Activated T-helper 2 cell treated with anti-CD3 and anti-CD28 coated beads, Interferon-gamma antibody, Interleukin-2, Interleukin-4, amounts not matched to agents 10 μg/mL and 5 μg/mL and 100 μg/mL, durations not matched to agents 14 hours and 24 hours and 36 hours (primary cell): ENCODE measurements at places on chromosomes 4 and X.

GRCh38 chr4:125728568-125728967 lies 413.8 kb downstream of the FAT4 start:
- DNase-seq: no peak

DNA sequence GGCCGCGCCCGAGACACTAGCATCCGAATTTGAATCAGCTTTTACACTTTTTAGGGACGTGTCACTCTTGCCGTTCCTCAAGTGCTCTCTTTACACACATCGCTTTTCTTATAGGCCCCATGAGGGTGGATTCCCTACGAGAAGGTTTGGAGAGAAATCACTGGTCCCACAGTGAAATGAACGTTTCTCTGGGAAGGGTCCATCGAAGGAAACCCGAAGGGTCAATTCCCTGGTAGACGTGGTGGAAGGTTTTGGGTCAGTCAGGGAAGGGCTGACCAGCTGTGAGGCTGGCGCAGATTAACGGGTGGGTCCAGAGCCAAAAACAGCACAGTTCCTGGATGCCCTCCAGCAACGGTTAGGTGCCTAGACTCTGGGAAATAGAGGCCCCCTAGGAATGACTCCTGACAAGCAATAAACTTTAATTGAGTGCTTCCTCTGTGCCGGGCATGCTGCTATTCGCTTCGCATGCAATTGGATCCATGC lies 35.9 kb downstream of the ETDC start:
- no peak for DNase-seq

GRCh38 chr4:163523791-163524365 lies 29.4 kb downstream of the TMA16 start:
- no peak for DNase-seq

DNA sequence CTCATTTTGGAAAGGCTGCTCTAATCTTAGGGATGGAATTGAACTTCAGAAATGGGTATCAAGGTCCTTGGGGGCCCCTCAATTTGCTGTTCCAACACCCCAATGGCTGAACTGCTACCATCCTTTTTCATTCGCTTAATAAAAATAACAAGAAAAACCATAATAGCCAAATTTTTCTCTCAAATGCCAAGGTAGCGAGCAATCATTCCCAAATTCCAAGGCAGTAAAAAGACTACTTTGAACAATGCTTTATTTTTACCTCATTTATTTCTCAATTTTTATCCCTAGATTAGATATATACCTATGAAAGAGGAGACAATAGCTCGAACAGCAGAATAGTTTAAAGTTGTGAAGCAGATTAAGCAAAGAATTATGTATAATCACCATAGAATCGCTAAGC lies 323.4 kb upstream of the SLC7A11 start:
- DNase-seq: no peak

DNA sequence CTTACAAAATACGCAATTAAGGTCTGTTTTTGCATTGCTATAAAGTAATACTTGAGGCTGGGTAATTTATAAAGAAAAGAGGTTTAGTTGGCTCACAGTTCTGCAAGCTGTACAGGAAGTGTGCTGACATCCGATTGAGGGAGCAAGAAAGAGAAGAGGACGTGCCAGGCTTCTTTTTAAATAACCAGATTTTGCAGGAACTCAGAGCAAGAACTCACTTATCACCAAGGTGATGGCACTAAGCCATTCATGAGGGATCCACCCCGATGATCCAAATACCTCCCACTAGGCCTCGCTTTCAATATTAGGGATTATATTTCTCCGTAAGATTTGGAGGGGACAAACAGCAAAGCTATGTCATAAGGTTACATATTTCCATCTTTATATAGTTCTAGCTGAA lies 456.7 kb downstream of the GLUD2 start:
- DNase-seq: no peak

- no peak for DNase-seq
Measured at GRCh38 chr4:102684610-102685052, 76.1 kb downstream of the MANBA start.

DNA sequence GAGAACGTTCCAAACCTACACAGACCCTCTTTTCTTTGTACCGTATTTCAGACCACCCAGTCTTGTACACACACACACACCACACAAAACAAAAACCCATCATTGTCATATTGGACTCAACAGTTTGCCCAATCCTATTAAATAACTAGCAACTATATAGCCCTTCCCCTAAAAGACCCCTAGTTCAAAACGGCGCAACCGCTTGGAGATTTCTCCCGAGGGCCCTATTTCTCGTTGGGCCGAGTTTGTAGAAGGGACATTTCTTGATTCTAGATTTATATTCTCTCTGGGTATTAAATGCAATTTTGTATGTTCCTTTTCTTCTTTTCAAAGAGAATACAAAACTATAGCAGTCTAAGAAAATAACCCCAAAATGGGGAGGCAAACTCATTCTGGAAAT lies 547 bp upstream of the PDGFRA start:
- no peak for DNase-seq

GRCh38 chr4:142535009-142535408 lies 311.1 kb downstream of the INPP4B start:
- DNase-seq: no peak

DNA sequence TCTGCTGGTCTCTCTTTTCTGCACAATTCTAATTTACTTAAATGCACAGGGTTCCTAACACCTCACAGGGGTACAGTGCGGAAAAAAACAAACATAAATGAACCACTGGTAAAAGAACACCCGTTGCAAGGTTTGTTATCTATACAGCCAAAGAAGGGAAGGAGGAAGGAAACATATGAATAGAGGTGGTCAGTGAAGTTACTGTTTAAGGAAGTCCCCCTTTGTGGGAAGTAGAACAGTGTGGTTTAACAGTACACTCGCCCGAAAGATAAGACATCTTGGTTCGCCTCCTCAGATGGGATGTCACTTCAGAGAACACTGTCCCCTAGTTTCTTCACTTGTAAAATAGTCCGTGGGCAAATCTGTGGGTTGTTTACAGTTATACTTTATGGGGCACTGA lies 57.5 kb downstream of the TEC start:
- no peak for DNase-seq

DNA sequence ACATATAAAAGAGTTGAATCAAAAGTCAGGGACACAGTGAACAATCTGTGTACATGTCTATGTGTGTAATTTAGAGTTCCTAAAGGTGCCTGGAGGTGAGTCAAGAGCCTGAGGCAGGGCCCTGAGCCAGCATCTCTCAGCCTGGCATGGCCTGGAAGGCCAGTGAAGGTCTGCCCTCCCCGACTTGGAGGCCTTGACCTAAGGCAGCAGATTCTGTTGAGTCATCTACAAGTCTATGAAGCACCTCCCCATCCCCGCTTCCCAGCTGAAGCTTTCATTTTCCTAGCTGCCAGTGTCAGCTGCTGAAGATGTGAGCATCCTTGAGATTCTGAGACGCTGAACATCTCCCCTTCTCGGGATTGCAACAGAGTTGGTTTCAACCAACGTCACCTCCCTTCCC lies 583.9 kb downstream of the BCOR start:
- no peak for DNase-seq

- DNase-seq: no peak
Measured at GRCh38 chr4:3276986-3277385, 15.8 kb upstream of the RGS12 start.

DNA sequence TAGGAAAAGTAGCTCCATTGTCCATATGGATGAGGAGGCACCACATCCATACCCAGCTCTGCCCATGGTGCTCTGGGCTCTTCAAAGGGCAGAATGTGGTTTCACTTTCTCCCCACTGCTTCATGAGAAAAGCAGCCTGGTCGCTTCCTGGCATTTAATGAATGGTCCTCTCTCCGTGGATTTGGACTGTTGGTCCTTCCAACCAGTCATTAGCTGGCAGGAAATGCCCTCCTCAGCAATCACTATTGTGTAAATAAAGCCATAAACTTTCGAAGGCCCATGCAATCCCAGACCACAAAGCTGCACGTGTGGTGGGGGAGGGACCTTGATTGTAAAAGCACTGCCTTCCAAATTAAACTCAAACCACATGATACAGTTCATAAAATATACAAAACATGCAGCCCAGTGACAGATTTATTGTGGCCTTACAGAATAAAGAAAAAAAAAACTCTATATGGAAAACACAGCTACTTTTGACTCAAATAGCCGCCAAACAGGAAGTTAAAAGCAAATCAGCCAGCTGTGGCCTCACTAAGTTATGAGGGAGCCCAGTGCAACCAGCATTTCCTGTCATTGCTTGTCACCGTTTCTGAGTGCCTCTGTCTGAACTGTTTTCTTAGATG lies 8.1 kb downstream of the MBNL3 start:
- peak; percentile 16 for DNase-seq

GRCh38 chr4:169226565-169226964 lies 44.2 kb downstream of the SH3RF1 start:
- no peak for DNase-seq

DNA sequence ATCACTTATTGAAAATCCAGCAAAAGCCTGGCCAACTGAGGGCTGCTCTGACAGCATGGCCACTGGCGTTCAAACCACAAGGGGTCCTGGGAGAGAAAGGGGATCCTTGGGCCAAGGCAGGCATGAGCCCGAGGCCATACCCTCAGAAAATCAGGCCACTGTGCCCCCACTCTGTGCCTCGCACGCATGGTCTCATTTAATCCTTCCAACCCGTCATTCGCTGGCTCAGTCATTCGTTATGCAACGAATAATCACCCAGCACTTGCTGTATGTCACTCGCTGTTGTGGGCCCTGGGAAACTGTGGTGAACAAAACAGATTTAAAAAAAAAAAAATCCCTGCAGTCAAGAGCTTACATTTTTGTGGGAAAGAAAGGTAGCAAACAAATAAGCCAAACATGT lies 112.7 kb downstream of the BCOR start:
- DNase-seq: no peak

DNA sequence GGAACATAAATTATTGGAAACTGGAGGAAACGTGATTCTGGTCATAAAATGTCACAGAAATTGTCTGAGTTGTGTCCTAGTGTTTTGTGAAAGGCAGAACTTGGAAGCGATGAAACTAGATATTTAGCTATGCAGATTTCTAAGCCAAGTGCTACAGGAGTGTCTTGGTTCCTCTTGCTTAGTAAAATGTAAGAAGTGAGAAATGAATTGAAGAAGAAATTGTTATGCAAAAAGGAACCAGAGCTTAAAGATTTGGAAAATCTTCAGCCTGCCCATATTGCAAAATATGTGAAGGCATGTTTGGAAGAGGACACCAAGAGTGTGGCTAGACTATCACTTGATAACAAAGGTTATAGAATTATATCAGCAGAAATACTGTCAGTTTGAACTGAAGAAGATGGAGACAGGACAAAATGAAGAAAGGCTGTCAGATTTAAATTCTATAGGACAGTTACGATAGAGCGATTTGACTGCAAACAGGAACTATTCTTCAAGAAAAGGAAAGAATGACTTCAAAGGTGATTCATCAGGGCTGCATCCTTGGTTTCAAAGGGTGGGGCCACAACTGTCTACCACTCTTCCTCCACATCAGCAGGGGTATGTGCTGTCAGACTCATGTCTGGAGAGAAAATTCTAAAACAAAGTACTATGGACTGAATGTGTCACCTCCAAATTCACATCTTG lies 9.4 kb upstream of the CDS1 start:
- no peak for DNase-seq

- no peak for DNase-seq
Measured at GRCh38 chr4:174036576-174036975, 246.9 kb downstream of the FBXO8 start.

- DNase-seq: no peak
Measured at GRCh38 chrX:111634823-111635729, 45.9 kb upstream of the ALG13 start.

DNA sequence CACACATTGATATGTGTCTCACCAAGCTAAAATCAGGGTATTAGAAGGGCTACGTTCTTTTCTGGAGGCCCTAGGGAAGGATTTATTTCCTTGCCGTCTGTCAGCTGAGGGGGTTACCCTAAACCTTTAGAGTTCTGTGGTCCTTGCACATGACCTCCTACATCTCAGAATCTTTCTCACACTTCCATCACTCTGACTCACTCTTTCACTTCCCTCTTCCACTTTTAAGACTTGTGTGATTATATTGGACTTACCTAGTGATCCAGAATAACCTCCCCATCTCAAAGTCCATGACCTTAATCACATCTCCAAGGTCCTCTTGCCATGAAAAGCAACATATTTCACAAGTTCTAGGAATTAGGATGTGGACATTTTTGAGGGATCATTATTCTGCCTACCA lies 53.6 kb upstream of the FUNDC1 start:
- DNase-seq: no peak

DNA sequence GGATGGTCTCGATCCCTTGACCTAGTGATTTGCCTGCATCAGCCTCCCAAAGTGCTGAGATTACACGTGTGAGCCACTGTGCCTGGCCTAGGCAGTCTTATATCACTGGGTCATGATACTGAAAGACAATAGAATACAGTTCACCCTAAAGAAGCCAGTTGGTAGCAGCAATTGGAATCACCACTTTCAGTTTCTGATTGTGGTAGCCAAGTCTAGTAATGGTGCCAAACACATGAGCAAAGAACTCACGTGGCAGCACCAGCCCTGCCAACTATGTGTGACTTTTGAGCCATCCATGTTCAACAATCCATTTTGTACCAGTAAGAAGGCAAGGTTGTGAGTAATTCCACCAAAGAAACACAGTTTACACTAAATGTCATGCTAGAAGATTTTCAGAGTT lies 548.4 kb downstream of the KLHL13 start:
- no peak for DNase-seq

DNA sequence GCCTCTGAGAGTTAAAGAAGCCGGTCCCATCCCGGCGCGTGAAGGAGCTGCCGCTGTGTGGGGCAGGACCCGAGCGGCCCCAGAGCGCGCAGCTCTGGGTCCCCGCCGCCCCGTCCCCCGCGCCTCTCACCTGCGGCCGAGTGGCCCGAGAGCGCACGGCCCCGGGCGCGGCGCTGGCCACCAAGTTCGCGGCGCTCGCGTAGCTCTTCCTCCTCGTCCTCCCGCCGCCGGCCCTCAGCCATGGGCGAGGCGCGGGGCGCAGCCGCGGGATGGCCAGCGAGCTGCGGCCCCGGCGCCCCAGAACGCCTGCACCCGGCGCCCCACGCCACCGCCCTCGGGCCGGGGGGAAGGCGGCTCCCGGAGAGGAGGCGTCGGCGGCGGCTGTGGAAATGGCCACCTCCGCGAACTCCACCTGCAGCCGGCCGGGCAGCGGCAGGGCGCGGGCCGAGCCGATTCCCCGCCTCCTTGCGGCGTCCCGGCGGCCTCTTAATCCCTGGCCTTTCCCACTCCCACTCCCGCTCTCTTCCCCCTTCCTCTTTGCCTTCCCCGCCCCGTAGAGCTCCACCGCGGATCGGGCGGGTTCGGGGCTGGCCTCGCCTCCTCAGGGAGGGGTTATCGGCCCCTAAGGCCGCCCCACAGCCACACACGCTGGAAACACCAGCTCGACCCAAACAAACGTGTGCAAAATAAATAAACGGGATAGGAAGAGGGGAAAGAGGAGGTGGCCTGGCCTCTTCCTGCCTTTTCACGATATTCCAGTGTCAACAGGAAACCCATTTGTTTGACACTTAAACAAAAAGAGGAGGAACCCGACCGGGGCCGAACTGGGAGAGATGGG lies at the start of gene SH3D19:
TSS of gene SH3D19 (minus strand) at position 495 of the 838 bp plus-strand sequence. CDS start at position 242, 253 bp downstream.
- DNase-seq: no peak

GRCh38 chr4:73770917-73771316 lies 30.5 kb downstream of the CXCL8 start:
- no peak for DNase-seq

- no peak for DNase-seq
Measured at GRCh38 chr4:101283434-101283833, 63.9 kb downstream of the PPP3CA start.
